ENCODE measurements at places on chromosomes 4 and X. TPM values are rescaled to one million over a fixed set of nuclear protein-coding genes. Genes with fewer than 3 reads are reported as not detected.

GRCh38 chrX:77442728-77443127 lies 4.5 kb upstream of the FGF16 start:
- DNase-seq, result no peak

- no peak for DNase-seq
These were observed 23.2 kb upstream of the AMELX start for GRCh38 chrX:11269996-11270395.

ARMCX1 gene
- 33.0 TPM for total RNA-seq

TRMT44 gene
- total RNA-seq, result 42.2 TPM

PWWP3B gene
- 0.52 TPM for total RNA-seq

DNA sequence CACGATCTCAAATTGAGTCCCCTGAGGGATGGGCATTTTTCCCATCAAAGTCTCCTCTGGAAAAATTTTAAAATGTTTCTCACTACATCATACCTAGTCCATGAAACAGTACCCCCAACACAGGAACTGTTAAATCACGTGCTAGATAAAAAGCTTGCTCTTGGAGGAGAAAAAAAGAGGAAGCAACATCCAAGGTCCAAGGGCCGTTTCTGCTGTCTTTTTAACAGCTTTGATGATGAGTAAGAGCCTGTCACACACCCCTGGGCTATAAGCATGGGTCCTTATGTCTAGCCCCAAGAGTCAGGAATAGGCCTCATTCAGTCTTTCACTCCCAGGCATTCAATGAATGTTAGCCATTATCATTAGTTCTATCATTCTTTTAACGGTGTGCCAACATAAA lies 128.9 kb downstream of the SH3KBP1 start:
- DNase-seq, result no peak

DNA sequence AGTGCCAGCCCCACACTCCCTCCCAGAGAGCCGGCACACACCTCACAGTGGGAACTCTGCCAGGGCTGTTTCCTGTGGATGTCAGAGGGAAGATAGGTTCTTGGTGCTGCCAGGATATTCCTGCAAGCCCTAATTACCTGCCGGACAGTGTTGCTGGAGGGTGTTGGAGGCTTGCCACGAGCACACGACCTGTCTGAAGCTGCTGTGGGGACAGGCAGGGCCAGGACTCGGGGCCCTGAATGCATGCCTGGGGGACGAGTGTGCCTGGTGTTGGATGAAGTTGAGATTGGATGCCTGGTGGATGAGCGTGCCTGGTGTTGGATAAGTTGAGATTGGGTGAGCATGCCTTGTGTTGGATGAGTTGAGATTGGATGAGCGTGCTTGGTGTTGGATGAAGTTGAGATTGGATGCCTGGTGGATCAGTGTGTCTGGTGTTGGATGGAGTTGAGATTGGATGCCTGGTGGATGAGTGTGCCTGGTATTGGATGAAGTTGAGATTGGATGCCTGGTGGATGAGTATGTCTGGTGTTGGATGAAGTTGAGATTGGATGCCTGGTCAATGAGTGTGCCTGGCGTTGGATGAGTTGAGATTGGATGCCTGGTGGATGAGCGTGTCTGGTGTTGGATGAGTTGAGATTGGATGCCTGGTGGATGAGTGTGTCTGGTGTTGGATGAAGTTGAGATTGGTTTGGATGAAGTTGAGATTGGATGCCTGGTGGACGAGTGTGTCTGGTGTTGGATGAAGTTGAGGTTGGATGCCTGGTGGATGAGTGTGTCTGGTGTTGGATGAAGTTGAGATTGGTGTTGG lies 23.2 kb upstream of the UVSSA start:
- no peak for DNase-seq

DNA sequence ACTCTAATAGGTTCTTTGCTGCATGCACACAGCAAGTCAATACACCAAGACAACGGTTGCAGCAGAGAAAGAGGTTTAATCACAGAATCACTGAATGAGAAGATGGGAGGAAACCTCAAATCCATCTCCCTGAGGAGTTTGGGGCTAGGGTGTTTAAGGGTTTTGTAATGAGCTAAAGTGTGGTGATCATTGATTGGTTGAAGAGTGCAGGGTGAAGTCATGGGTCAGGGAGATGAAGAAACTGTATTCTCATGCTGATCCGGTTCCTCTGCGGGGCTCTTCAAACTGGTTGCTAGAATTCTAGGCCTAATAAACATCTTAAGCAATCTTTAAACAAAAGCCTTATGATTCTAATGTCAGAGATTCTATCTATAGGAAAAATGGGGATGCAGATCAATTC lies 432.5 kb upstream of the FAM47C start:
- peak; percentile 1 for DNase-seq

Measured in H7 (cell line).